ENCODE measurements at places on chromosomes 5 and 9. TPM values are rescaled to one million over a fixed set of nuclear protein-coding genes. Genes with fewer than 3 reads are reported as not detected.

GRCh38 chr5:148384380-148384737 lies 601 bp downstream of the FBXO38 start:
- no peak for DNase-seq

Gene KCNIP1
- total RNA-seq = 2.3 TPM

DNA sequence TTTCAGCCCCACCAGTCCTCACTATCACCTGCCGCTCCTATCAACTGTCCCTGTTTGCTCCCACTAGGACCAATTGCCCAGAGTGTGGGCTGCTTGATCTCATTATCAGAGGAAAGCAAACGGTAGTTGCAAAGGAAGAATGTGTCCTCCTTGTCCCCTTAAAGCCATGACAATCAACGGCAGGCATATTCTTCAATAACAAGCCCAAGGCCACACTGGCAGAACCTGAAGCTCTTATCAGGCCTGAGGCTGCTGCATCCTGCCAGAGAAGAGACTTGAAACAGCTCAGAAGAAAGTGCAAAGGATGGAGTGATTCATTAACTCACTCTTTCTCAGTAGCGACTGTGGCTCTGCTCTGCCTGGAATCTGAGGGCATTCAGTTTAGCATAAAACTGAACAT lies 39.2 kb upstream of the MAN2A1 start:
- no peak for DNase-seq

DNA sequence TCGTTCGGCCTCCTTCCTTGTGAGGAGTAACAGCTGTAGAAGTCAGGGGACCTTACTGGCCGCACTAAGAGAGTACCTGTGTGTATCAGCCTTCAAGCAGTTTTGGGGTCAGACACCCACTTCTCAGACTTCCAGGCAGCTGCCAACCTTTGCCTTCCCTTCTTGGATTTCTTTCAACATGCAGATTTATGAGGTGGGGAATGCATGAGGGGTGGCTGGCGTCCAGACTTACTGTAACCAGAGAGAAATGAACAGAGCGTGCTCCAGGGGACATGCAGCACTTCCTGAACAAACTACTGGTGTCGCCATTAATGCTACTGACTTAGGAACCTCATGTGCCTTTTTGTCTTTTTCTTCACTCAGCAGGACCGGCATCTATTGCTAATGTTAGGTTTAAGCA lies 46.7 kb downstream of the INSYN2B start:
- no peak for DNase-seq

DNA sequence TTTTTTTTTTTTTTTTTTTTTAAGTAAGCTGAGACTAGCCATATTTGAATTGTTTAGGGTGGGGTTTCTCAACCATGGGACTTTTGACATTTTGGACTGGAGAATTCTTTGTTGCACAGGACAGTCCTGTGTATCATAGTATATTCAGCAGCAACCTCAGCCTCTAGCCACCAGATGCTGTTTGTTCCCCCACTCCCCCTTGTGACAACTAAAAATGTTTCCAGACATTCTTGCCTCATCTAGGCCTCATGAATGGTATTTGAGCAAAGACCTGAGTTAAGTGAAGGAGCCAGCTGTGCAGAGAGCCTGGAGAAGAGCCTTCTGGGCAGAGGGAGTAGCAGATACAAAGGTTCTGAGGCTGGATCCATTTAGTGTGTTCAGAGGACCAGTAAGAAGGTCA lies 155.9 kb downstream of the SGCD start:
- no peak for DNase-seq

DNA sequence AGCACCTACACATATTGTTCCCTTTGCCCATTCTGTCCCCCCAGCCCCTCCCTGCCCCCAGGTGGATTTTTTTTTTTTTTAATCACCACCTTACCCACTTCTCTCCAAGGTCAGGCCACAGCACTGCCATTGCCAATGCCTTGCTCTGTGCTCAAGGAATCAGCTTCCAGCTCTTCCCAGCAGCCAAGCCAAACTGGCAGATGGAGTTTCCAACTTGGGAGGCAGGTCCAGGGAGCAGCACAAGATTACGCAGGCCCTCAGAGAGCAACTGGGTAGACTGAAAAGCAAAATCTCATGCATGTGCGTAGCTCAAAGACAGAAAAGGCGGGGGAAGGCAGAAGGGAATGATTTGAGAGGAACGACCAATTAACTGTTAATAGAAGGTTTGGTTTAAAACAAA lies 15.1 kb downstream of the GRHPR start:
- no peak for DNase-seq

DNA sequence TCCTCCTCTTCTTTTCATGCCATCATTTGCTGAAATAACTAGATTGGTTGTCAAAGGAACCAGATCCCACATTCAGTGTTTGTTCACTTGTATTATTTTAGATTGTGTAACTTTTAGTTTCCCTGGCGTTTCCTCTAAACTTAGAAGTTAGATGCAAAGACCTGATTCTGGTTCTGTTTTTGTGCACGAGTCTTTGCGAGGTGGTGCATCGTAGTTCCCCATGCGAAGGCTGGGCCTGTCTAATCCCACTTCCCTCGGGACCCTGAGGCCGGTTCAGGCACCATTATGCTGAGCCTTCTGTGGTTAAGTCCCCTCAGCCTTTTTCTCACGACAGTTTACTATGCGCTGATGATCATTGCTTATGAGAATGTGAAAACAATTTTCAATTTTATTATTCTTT lies 219.1 kb upstream of the OTULINL start:
- DNase-seq = no peak

Measured in mesothelial cell of epicardium (in vitro differentiated cells).